Mesenteric fat pad (tissue), 1 donor: ENCODE measurements at places on chromosomes 7 and 10.

- DNase-seq: no peak
Observed at GRCh38 chr7:35658606-35659201, 36.2 kb downstream of the HERPUD2 start.

GRCh38 chr10:76248649-76249200 is 817.3 kb downstream of the LRMDA start:
- no peak for DNase-seq

DNA sequence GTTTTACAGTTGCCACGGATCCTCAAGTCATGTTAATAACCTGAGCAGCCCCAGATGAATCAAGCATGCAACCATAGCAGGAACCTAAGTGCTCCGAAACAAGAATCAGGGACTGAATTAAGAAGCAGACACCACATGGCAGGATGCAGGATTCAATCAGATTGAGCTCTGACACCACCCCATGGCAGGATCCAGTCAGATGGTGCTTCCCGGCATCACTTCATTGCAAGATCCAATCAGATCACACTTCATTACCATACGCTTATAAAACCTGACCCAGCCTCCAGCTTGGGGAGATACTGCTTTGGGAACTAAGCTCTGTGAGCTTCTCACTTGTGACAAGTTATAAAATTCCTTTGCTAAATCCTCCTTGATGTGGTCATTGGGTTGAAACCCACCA is 55.3 kb downstream of the ABCB4 start:
- no peak for DNase-seq

DNA sequence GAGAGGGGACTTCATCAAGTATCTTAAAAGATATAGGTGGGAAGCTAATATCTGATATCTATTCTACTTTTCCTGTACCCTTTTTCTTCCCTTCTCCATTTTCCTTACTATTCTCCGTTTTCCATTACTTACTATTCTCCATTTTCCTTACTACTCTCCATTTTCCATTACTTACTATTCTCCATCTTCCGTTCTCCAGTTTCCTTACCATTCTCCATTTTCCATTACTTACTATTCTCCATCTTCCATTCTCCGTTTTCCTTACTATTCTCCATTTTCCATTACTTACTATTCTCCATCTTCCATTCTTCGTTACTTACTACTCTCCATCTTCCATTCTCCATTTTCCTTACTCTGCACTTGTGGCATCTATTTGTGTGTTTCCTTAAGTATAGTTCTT is 39.3 kb downstream of the STEAP4 start:
- no peak for DNase-seq

DNA sequence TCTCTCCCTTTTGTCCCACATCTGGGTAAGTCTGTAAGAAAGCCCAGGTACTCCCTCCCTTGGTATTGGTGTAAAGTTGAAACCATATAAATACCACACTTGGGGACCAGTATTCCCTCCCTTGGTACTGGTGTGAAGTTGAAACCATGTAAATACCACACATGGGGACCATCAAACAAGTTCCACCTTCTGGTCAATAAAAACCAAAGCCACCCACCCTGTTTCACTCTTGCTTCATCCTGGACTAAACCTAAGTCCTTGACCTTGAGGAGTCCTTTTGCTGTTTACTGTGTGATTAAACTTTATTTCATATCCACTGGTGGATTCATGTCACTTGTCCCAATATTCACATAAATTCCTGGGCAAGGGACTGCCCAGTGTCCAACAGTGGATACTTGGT is 8.4 kb downstream of the P4HA1 start:
- no peak for DNase-seq
